ENCODE measurements at places on chromosomes 6 and 20.

DNA sequence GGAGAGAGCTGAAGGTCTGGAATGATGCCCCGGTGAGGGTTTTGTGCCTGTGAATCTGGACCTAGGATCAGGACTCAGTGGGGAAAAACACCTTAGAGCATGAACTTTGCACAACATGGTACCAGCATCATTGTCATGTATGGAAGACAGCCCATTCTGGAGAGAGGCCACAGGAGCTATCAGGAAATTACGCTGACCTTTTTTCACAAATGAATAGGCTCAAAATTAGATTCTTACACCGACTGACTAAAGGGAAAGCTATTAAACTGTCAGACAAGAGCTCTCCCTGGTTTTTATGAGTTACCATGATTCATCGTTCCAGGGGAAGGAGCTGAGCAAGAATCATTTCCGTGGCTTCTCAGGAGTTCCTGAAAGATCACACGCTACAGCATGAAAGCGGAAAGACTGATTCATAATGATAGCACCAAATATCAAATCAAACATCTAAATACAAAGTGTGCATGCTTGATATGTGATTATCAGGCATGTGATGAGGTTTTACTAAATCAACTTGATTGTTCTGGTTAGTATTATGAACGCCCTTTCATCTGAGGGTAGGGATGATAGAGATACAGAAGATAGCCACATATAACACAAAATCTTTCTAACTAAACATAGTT, 224.9 kb upstream of the SMLR1 start:
- no peak for DNase-seq

DNA sequence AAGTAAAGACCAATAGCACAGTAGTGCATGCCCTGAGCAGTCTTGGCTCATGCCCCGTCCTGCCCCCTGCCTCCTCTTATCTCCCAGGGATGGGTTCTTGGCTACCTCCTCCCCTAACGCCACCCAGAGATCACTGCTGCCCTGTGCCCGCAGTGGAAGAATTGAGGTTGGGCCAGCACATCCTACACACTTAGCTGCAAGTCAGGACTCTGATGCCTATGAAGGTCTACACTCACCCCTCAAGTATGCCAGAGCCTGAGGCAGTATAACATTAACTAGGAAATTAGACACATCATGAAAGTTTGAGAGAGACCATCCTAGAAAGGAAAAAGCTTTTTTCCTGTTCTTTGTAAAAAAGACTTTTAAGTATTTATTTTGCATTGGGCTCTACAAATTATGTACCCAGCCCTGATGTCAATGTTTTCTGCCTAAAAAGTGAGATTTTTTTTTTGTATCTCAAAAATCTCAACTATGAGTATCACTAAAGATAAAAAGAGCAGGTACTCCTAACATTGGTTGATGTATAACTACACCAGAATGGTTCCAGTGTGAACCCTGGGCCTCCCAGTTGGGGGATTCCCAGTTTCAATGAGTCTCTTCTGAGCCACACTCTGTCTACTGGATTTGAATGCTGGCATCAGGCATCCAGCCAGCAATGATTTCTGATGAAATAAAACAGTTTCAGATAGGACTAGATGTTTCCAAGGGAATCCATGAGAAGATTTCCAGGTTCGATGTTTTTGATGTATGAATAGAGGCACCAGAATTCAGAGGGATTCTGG, 115.4 kb downstream of the ISM1 start:
- no peak for DNase-seq

DNA sequence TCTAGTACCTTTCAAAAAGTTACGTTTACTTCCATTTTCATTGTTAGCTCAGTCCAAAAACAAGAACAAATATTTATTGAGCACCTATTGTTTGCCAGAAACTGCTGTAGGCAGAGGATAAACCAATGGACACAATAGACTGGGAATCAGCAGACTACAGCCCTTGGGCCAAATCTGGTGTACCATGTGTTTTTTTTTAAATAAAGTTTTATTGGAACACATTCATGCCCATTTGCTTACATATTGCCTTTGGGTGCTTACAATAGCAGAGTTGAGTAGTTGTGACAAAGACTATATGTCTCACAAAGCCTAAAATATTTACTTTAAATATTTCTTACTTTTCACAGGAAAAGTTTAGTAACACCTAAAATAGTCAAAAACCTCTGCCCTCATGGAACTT, 216.1 kb downstream of the COL9A1 start:
- DNase-seq: no peak

DNA sequence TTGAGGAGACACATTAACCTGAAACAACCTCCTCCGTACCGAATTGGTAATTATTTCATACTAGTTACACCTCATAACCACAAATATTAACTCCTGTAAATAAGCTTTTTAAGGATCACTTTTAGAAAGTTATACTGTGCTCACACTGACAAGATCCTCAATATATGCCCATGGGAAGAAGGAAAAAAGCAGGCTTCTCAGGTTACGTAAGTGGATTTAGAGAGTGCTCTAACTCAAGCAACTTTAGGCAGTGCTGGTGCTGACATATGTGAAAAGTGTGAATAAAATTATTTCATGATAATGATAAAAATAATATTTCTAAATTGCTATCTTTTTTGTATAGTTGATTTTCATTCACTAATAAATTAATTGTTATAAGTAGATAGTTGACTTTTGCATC, 76.1 kb downstream of the PRKN start:
- DNase-seq: no peak

- no peak for DNase-seq
Observed at GRCh38 chr6:37624606-37625574, 72.8 kb downstream of the MDGA1 start.

GRCh38 chr6:166589337-166589731, 2.9 kb upstream of the RAMACL start:
- no peak for DNase-seq

- peak; percentile 16 for DNase-seq
Observed at GRCh38 chr20:51583073-51583472, 40.6 kb upstream of the NFATC2 start.

GRCh38 chr20:63192721-63193120, 23.2 kb downstream of the YTHDF1 start:
- DNase-seq: no peak

- no peak for DNase-seq
Observed at GRCh38 chr20:24736131-24736843, 212.8 kb upstream of the CST7 start.

- DNase-seq: no peak
Observed at GRCh38 chr6:38554700-38555413, 84.9 kb downstream of the BTBD9 start.

GRCh38 chr6:10395704-10396546, 18.9 kb downstream of the TFAP2A start:
- no peak for DNase-seq

DNA sequence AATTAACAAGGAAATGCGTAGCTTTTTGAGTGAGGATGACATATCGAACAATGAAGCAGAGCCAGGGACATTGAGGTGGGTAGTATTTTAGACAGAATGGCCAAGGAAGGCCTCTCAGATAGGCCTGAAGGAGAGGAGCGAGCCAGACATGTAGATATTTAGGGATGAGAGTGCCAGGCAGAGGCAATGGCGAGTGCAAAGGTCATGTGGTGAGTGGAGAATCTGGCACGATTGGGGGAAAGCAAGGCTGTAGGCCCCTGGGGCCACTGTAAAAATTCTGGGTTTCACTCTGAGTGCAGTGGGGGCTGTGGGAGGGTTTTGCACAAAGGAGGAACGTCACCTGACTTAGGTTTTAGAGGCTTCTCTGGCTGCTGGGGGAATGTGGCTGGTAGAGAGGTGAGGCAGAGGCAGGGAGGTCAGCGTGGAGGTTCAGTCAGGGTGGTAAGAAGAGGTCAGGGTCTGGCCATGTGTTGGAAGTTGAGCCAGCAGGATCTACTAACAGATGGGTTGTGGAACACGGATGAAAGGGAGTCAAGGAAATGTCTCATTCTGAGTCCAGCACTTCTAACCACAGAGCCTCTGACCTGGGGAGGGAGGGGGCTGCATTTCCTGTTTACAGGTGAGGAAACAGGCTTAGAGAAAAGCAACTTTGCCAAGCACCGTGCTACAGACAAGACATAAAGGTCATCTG, 11.3 kb downstream of the SIRPA start:
- DNase-seq: no peak

DNA sequence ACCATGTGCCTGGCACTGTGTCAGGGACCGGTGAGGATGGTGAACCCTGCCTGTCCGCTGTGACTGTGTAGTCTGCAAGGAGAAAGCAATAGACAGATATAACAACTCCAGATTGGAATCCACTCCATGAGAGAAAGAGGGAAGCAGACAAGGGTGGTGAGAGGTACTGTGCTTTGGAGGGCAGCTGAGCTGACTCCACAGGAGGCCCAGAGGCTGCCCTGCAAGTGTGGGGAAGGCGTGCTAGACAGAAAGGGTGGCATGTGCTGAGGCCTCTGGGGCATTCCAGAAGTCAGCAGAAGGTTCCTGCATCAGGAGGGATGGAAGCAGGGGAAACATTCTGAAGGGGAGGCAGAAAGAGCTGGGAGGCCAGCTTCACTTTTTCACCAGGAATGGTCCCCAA, 39.3 kb upstream of the APCDD1L start:
- no peak for DNase-seq

- no peak for DNase-seq
Observed at GRCh38 chr6:50213146-50213545, 163.4 kb upstream of the DEFB112 start.

- no peak for DNase-seq
Observed at GRCh38 chr20:57244627-57245214, 21.7 kb downstream of the BMP7 start.

- DNase-seq: no peak
Observed at GRCh38 chr6:781350-781961, 88.5 kb upstream of the EXOC2 start.

DNA sequence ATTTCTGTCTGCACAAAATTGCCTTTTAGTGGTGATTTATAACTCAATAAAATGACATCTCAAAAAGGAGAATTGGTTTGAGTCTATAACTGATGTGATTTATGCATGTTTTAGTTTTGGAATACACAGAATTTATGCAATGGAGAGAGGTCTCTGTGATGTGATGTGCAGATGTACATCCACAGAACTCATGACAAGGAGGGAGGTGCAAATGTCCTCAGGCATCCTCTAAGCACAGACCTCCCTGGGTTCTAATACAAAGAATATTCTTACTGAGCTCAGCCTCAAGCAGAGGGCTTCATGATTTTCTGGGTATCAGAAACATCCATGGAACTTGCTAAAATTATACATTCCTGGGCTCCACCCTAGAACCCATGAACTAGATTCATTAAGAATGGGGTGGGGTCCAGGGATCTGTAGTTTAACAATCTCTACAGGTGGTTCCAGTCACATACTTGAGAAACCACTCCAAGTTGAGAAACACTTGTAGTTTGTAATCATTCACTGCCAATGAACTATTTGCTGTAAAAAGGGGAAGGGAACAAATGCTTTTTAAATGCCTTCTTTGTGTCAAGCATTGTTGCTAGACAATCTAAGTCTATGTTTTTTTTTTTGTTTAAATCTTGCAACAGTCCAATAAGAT, 60.2 kb upstream of the NEDD9 start:
- no peak for DNase-seq

DNA sequence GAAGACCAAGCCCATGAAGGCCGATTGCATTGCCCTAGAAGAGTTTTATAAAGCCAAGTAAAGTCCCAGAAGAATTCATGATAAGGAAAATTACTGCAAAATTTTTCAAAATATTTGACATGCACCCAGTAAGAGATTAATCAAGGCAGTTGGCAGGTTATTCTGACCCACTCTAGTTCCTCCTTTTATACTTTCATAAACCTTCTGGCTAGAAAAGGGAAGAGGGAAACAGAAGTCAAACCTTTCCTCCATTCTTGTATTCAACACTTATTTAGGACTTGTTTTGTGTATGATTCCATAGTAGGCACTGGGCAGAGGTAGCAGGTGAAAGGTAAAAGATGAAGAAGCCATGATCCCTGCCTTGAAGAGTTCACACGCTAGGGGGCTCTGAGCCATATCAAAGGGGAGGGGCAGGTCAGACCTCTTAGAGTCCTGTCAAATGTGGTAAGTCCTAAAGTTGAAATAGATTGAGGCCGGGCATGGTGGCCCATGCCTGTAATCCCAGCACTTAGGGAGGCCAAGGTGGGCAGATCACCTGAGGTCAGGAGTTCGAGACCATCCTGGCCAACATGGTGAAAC, 85.4 kb downstream of the NDUFAF5 start:
- DNase-seq: no peak

DNA sequence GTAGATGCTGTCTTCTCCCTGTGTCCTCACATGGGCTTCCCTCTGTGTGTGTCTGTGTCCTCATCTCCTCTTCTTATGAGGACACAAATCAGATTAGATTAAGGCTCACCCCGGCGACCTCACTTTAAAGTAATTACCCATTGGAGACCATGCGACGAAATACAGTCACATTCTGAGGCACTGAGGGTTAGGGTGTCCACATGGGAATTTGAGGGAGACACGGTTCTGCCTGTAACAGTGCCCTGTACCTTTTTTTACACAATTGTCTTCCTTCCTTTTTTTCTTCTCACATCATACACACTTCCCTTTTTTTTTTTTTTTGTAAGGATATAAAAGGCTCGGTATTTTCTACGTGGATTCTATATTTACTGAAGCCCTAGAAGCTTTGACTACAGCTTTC, 48.9 kb downstream of the DEK start:
- no peak for DNase-seq

DNA sequence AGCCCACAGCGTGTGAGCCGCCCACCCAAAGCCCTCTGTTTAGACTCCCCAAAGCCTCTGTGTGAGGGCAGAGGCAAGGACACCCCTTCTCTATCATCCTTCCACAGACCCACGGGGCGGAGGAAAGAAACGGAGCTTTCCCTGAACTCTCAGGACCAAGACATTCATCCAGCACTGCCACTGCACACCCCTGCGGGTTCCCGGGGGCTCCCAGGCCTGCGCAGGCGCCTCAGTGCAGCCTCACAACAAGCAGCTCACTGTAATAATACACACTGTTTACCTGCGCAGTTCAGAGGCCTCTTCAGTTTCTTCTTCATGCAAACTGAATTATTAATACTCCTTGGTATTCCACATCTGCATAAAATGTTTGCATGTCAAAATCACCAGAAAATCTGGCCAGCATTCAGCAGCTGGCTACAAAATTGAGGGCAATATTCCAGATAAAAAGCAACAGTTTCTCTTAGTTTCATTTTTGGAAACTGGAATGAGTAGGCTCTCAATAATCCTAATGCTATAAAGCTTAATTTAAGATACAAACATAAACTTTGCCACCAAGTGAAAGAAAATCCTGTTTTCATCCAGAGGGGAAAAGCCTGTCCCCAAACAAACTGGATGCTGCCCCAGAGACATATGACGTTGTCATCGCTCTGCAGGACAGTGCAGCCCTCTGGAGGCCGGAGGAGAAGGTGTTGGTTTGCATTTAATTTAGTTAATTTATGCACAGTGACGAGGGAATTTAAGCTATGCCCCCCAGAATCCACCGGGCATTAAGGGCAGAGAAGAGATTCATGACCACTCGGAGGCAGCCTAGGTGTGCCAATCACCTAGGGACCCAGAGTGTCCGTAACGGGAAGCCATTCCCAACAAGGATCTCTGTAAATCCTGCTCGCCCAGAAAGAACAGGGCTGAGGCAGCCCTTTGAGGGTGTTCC, 45.3 kb downstream of the NINL start:
- no peak for DNase-seq

- DNase-seq: no peak
Observed at GRCh38 chr6:34667481-34668238, 28.9 kb downstream of the ILRUN start.

- DNase-seq: no peak
Observed at GRCh38 chr6:3471286-3471685, 14.4 kb upstream of the SLC22A23 start.

GRCh38 chr6:31541059-31541657, 645 bp downstream of the DDX39B start:
- DNase-seq: no peak

- DNase-seq: no peak
Observed at GRCh38 chr6:157226026-157226625, 97.2 kb downstream of the TMEM242 start.

GRCh38 chr6:15152700-15153099, 93.2 kb upstream of the JARID2 start:
- no peak for DNase-seq
